HL-60 (cell line): ENCODE measurements at places on chromosomes 13 and 19.

- DNase-seq: no peak
Observed at GRCh38 chr13:33512880-33513554, 227.5 kb upstream of the STARD13 start.

GRCh38 chr13:84050536-84050935, 168.3 kb upstream of the SLITRK1 start:
- no peak for DNase-seq

DNA sequence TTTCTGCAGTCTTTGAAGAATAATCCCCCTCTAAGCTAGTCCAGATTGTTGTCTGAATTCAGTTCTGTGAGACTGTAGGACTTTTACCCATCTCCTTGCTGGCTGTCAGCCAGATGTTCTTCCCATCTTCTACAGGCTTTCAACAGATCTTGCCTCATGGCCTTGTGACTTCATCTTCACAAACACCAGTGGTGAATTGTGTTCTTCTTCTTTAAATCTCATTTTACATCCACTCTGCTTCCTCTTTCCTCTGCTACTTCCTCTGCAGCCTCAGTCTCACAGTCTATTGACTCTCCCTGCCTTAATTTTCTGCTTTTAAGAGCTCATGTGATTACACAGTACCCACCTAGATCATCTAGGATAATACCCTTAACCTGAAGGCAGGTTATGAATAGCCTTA, 859.0 kb upstream of the SLITRK1 start:
- peak; percentile 24 for DNase-seq

DNA sequence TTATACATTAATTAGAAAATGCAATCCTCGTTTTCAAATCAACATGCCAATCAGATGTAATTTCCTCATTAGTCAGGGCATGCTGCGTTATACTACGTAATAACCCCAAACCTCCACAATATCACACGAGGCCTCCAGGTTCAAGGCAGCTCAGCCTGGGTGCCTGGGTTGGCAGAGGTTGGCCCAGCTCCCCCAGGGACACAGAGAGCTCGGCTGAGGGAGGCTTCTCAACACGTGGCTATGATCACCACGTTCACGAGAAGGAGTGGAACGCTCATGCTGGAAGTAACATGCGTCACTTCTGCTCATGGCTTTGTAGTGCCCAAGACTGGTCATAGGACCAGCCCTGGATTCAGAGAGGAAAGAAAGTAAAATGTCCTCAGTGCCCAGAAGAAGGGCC, 144.9 kb upstream of the SOX1 start:
- DNase-seq: no peak

- DNase-seq: no peak
Observed at GRCh38 chr19:43779147-43779819, 1.5 kb downstream of the KCNN4 start.
